Ovary (tissue), 10 donors: ENCODE measurements at places on chromosomes 6 and 20. TPM values are rescaled to one million over a fixed set of nuclear protein-coding genes. Genes with fewer than 3 reads are reported as not detected.

- no peak for DNase-seq
- H3K4me3 ChIP-seq, result no peak overlapping the region
- H3K36me3 ChIP-seq, result no peaks in the 10 kb centered on the region
- H3K4me1 ChIP-seq, result no peaks in the 10 kb centered on the region
Observed at GRCh38 chr6:51626391-51626790, 461.0 kb downstream of the PKHD1 start.

Gene SAYSD1
- 14.5 TPM for total RNA-seq

- peaks cover 5% of the 10 kb centered on the region for H3K4me1 ChIP-seq
- H3K4me3 ChIP-seq, result no peak overlapping the region
- no peaks in the 10 kb centered on the region for H3K36me3 ChIP-seq
- H3K27me3 ChIP-seq, result peaks cover 4% of the 10 kb centered on the region
Observed at GRCh38 chr20:3235666-3236324, 3.2 kb downstream of the SLC4A11 start.

Gene ANKRD66
- total RNA-seq, result not detected
